ENCODE measurements at places on chromosomes 7 and 10.

DNA sequence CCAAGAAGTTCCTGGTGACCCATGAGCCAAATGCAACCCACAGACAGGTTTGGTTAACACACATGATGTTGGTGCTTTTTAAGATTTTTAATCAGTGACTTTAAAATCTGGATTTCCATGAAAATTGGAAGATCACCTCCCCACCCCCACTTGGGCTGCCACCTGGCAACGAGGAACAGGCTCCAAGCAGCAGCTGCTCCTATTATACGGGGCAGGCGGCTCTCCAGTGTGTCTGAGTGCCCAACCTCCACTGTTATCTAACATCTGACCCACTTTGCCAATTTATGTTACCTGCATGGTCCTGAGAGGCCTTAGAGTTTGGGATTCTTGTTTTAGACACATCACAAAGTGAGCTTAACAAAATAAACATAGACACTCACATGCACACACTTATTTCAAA is 56.4 kb downstream of the SGMS1 start:
- no peak for DNase-seq

DNA sequence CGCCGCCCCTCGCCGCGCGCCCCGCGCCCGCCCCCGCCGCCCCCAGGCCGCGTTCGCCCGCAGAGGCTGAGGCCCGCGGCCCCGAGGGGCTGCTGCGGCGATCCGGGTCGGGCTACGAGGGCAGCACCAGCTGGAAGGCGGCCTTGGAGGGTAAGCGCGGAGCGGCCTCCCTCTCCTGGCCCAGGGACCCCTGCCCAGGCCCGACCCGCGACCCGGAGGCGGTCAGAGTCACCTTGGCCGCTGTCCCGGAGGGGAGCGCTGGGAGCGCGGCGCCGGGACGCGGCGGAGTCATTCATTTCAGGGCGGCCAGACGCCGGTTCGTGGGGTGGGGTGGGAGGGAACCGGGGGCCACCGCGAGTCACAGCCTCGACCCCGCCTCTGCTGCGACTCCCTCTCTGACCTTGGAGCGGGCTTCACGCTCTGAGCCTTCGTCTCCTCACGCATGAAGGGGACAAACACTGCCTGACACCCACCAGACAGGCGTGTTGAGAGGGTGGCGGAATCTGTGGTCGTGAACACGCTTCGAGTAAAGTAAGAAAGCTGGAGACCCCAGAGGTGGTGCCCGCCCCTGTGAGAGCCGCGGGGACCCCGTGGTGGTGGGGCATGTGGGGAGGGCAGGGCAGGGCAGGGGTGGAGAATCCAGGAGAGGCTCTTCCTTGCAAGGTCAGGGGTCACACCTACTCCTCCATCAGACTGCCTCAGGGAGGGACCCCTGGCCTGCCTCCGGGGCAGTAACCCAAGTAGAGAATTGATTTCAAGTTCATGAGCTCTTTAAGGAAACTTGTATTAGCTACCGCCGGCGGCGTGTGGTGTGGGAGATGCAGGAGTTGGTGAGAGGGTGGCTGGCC is 707 bp downstream of the CLEC2L start:
- no peak for DNase-seq

GRCh38 chr7:7329326-7329725 is 147.0 kb downstream of the C1GALT1 start:
- no peak for DNase-seq

DNA sequence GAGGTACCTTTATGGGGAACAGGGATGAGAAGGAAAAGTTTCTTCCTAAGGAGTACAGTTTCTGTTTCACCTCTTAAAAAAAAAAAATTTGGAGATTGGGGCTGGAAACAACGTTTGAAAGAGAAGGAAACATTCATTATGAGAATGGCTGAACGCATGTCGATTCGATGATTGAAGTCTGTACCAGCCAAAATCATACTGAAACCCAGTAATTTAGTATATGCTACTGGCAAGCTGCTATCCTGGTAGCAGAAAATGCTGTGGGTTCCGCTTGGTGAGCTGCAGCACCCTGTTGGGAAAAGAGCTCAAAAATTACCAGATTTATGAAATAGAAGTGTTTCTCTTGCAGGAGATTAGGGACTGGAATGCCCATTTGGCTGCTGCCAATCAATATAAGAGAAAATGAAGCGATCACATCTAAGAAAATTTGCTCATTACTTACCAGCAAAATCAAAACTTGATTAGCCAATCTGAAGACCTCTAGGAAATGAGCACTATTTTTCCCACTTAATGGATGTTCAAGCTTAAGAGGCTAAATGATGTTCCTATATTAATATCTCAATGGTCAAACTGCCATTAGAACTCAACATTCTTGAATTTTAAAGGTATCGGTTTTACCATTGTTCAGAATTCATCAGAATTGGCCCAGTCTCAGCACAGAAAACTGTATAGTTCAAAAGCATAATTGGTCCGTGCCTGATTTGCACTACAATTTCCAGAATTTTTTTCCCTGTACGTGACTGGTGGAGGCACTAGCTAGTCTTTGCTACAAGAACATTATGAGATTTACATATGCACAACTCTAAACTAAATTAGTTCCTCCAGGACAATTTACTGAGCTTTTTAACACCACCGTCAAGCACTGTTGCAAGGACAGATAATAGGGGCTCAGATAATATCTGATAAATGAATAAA is 1.2 kb upstream of the ITGB1 start:
- peak; percentile 11 for DNase-seq

- no peak for DNase-seq
Measured at GRCh38 chr7:105161366-105161765, 147.4 kb downstream of the KMT2E start.

DNA sequence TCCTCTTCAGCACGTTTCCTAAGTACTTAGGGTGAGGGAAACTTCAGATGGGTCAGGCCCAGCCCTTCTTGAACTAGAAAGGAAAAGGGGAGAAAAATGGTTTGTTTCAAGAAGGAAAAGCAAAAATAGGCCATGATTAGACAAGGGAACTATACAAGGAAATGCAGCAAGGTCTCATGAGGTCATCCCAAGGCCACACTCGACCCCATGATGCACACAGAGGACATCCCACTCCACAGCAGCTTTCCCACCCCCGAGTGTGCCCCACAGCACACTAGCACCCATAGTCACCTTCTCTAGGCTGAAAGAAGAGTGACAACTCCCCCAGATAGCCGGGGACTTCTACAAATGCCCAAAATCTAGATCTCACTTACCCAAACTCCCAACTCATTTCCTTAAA is 173.4 kb downstream of the FAM107B start:
- no peak for DNase-seq

GRCh38 chr10:47406870-47407691 is 23.0 kb upstream of the ZNF488 start:
- no peak for DNase-seq

DNA sequence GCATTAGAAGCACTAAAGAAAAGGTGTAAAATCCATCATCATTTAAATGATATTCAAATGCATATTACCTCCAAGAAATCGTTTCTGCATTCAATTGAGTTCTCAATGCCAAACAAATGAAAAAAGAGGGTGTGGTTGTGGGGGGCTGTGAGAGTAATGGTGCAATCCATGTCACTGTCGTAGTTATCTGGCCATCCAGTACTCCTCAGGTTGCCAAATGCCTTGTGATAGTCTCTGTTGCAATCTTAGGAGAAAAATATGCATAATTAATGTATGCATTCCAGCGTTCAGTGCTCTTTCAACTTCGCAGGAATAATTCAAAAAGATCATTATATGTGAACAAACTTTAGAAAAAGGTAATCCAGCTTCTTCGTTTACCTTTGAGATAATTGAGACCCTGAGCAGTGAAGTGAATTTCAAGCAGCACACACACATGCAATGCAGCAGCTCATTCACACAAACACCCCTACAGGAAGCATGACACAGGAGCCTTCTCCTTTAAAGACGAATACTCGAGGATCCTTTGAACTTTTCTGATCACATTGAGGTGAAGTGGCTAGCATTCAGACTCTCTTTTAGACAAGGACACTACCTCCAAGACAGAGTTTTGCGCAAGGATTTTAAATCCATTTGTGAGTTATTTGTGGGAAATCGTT is 73.4 kb downstream of the OR13A1 start:
- no peak for DNase-seq

DNA sequence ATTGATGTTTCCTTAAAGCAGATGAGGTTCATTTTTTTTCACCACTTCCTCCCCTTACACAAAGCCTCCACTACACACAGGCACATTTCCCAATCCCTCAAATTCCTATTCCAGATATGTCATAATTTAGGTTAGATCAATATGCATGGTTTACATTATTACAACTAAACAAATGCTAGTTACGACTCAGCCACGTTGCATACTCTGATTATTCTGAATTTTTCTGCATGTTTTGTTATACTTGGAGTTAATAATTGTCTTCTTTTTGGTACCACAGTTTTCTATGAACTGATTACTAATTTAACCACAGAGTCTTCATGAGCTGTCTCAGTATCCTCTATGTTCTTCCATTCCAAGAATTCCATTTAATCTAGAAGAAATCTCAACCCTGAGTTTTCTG is 4.4 kb upstream of the BICC1 start:
- DNase-seq, result no peak

DNA sequence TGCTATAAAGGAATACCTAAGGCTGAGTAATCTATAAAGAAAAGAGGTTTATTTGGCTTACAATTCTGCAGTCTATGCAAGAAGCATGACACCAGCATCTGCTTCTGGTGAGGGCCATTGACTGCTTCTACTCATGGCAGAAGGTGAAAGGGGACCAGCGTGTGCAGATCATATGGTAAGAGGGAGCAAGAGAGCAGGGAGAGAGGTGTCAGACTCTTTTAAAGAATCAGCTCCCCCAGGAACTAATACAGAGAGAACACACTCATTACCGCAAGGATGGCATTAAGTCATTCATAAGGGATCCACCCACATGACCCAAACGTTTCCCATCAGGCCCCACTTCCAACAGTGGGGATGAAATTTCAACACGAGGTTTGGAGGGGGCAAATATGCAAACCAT is 3.5 kb upstream of the COL28A1 start:
- no peak for DNase-seq

DNA sequence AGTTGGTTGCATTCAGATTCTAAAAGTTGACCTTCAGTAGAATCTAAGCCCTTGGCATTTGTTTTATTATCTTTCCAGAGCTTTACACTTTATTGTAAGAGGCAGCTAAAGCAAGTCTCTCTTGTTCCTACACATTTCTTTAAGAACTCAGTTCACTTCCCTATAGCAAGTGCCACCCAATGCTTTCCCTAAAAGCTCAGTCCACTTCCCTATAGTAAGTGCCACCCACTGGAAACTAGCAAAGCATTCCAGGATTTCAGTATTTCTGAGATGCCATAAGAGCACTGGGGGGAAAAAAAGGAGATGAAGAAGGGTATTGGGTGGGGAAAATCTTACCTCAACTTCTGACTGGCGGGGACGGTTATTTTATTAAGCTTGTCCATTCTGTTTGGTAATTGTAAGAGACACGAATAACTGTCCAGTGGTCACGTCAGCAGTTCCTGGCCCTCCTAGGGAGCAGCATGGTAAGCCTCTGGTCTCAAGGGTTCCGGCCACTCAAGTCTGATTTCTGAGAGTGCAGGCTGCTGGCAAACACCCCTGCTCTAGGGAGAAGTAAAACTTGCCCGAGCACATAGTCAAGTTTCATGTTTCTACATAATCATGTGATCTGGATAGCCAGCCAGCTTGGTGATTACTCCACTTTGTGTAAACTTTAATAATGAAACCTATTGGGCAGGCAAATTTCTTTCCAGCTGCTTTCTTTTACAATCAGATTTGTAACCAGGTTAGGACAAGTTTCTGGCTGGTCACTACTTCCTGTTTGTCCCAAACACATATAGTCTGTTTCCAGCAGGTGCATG is at the start of gene BLNK:
Gene BLNK, minus strand, starts transcription at position 554 of the 800 bp plus-strand sequence. Its CDS starts 171 bp downstream, at position 383.
- no peak for DNase-seq

- peak; percentile 75 for DNase-seq
Measured at GRCh38 chr10:15209827-15210509, 41.5 kb upstream of the NMT2 start.

DNA sequence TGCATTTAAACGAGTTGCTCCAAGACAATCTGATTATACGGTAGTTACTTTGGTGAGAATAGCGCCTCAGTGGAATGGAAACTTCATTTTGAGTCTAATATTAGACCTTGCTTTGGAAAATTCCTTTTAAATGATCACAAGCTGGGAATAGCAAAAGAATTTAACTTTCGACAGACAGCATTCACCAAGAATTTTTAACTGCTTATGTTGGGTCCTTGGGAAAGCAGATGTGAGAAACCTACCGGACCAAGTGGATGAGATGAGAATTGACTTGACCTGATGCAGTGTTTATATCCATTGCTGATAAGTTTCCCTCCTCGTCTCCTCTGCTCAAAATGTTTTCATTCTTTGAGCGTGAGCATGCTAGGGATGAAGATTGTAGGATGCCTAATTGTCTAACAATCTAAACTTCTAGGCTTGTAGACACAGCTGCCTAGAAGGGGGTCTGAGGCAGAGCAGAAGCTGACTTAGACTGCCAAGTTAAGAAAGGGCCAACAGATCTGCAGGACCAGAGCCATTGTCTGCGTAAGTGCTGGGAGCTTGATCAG is 126.9 kb downstream of the CNNM2 start:
- no peak for DNase-seq

- no peak for DNase-seq
Measured at GRCh38 chr7:5591278-5591874, 167.7 kb upstream of the TNRC18 start.

GRCh38 chr10:88386821-88387773 is 196.0 kb downstream of the RNLS start:
- DNase-seq, result no peak

- DNase-seq, result no peak
Measured at GRCh38 chr10:3066317-3067117, 831 bp upstream of the PFKP start.

GRCh38 chr10:112230325-112230988 is 46.9 kb upstream of the GPAM start:
- no peak for DNase-seq

- DNase-seq, result no peak
Measured at GRCh38 chr10:112282086-112282485, 1.1 kb upstream of the TECTB start.

GRCh38 chr10:111648046-111648445 is 535.5 kb downstream of the GPAM start:
- DNase-seq, result no peak

DNA sequence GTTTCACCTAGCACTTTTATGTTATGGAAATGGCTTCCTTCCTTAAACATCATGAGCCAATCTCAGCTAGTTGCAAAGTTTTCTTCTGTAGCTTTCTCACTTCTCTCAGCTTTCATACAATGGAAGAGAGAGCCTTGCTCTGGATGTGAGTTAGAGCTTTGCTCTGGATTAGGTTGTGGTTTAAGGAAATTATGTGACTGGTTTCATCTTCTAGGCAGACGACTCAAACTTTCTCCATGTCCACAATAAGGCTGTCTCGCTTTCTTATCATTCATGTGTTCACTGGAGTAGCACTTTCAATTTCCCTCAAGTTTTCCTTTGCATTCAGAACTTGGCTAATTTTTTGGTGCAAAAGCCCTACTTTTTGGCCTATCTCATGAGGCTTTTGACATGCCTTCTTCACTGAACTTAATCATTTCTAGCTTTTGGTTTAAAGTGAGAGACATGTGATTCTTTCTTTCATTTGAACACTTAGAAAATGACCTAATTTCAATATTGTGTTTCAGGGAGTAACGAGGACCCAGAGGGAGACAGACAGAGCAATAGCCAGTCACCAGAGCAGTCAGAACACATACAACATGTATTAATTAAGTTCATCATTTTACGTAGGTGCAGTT is 49.8 kb downstream of the CNOT4 start:
- no peak for DNase-seq

All from stimulated activated CD4-positive, alpha-beta T cell treated with anti-CD3 and anti-CD28 coated beads, Interleukin-4, amount 100 ng/mL, for 1 hour (primary cell).